Activated CD4-positive, alpha-beta T cell treated with anti-CD3 and anti-CD28 coated beads, Interleukin-2, amount 10 ng/mL, durations not matched to agents 7 days and 5 days (primary cell): ENCODE measurements at places on chromosomes 1 and 21.

GRCh38 chr1:109821221-109821669 is 57.5 kb upstream of the EPS8L3 start:
- DNase-seq, result no peak

DNA sequence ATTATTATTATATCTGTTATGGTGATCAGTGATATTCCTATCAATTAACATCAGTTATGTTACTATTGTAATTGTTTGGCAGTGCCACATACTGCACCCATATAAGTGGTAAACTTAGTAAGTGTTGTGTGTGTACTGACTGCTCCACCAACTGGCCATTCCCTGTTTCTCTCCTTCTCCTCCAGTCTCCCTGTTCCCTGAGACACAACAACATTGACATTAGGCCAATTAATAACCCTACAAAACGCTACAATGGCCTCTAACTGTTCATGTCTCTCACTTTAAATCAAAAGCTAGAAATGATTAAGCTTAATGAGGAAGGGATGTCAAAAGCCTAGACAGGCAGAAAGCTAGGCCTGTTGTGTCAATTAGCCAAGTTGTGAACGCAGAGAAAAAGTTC is 6.6 kb upstream of the THRAP3 start:
- DNase-seq, result no peak

GRCh38 chr1:114203595-114204128 is 50.0 kb upstream of the SYT6 start:
- no peak for DNase-seq

DNA sequence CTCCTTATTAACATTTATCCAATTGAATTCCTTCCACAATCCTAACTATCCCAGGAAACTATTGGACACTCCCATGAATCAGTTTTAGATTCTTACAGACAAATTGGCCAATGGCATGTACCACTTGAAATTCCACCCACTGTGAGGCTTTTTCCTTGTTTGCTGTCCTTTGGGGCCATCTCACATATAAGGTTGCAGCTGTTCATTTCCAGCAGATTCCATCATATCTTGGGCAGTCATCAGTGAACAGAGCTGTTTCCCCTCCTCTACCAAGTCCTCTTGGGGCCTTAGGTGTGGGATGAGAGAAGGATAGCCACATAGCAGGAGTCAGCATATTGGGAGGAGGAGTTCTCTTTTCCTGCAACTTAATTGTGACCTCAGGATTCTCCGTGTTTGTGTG is 109.1 kb downstream of the HHAT start:
- no peak for DNase-seq

DNA sequence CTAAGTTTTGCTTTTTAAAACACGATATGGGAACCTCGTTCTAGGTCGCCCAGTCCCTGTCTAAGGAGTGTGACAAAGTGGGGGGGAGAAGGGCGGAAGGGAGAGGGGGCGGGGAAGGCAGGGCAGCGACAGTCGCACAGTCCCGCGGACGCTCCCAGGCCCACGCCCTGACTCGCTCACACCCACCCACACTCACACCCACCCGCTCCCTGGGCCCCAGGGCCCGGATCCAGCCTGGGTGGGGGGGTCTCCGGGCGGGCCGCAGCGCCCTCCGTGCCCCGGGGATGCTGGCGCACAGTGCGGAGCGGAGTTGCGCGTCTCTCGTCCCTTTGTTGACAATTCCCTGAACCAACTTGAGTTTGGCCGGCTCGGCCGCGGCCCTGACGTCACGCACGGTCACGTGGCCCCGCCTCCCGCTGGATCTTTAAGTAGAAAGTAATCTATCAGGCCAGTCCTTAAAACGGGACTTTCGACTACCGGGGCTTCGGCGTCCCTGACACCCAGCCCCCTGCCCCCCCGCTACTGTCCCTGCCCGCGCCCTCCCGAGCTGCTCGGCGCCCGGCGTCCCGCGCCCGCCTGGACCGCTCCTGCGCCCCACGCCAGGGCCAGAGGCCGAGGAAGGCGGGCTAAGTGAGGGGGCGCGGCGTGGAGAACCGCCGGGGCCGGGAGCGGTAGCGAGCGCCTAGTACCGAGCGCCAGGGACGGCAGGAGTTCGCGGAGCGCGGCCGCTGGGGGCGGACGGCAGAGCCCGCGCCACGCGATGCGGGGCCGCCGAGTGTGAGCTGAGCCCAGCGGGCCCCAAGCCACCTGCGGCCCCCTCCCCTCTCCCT is at the start of gene FOXD3:
Gene FOXD3, plus strand, starts transcription at position 454 of the 830 bp plus-strand sequence. CDS start 492 bp downstream, outside the sequence.
- DNase-seq, result no peak

DNA sequence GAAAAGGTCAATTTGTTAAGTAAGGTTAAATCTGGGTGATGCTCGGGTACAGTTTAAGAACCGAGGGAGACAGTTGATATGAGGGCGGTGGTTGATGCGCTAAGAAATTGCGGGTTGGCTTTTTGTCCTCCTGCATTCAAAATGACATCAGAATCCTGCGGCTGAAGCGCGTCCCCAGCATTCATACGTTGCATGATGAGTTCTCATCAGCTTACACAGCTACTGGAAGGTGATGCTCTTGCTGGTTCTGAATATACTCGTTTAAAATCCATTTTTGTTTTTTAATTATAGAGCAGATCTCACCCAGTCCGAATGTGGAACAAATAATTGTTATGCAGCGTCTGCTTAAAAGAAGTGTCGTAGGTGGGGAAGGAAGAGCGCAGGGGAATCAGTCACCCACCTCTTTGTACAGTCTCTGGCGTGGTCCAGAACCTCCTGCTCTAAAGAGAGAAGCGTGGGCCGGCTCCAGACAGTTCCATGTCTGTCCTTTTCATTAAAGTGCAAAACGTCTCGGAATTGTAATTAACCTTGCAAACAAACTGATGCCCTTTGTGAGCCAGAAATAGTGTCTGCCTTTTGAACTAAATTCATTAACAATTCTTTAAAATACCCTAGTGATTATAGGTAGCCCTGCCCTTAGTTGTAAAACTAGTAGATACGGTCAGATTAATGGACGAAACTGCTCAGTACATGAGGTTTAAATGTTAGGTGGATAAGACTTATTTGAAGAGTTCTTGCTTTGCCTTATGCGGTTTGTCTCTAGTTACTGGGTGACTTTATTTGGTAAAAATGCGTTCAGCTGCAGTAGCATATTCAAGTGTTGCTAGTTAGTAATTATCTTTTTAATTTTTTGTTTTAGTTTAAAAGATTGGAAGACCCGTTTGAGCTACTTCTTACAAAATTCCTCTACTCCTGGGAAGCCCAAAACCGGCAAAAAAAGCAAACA is 741 bp downstream of the RGS2 start:
- DNase-seq, result peak; percentile 67

- DNase-seq, result no peak
Observed at GRCh38 chr1:74790453-74790852, 57.5 kb downstream of the TYW3 start.

DNA sequence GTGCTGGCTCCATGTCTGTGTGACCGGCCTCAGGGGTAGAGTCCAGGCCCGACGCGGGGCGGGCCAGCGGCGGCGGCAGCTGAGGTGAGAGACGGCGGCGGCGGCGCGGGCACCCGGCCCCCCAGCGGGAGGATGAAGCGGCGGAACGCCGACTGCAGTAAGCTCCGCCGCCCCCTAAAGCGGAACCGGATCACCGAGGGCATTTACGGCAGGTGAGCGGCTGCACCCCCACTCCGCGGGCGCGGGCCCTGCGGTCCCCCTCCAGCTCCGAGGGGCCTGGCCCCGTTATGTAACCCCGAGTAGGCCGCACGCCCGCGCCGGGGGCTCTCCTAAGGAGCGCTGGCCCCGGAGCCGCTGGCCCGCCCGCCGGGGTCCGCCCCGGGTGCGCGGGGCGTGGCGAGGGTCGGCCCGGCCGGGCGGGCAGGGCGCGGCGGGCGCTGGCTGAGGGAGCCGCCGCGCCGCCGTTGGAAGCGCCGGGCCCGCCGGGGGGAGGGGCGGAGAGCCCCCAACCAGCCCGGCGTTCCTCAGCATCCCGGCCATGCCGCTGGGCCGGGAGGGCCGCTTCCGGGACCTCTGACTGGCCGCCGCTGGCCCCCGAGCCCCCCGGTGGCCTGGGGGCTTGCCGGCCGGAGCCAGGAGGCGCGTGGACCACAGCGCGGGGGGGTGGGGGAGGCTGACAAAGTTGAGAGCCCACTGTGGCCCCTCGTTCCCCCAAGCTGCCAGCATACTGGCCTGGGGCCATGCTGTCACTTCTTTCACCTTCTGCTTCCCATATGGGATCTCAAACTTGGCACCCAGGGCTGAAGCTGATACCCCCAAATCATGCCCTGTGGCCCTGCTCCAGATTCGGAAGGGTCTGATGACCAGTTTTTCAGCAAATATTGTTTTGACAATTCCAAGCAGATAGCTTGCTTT is 527 bp downstream of the MACO1 start:
- peak; percentile 72 for DNase-seq

DNA sequence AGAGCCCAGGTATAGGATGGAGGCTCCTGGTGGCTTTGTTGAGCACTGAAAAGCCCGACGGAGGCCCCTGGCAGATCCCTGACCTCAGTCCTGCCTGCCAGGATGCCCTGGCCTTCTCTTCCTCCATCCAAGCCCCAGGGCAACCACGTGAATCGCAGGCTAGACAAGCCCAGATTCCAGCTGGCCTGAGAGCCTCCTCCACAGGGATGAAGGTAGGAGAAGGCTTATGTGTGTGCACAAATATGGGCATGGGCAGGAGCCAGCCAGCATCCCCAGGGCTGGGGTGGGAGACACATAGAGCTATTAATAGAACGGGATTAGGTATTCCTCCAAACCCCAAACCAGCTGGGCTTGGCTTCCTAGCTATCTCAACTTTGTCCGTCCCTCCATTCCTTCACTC is 4.0 kb upstream of the EXTL1 start:
- DNase-seq, result no peak
